ENCODE measurements at places on chromosomes 3 and 15.

GRCh38 chr15:78244101-78244500 is 9.7 kb upstream of the ACSBG1 start:
- no peak for DNase-seq

DNA sequence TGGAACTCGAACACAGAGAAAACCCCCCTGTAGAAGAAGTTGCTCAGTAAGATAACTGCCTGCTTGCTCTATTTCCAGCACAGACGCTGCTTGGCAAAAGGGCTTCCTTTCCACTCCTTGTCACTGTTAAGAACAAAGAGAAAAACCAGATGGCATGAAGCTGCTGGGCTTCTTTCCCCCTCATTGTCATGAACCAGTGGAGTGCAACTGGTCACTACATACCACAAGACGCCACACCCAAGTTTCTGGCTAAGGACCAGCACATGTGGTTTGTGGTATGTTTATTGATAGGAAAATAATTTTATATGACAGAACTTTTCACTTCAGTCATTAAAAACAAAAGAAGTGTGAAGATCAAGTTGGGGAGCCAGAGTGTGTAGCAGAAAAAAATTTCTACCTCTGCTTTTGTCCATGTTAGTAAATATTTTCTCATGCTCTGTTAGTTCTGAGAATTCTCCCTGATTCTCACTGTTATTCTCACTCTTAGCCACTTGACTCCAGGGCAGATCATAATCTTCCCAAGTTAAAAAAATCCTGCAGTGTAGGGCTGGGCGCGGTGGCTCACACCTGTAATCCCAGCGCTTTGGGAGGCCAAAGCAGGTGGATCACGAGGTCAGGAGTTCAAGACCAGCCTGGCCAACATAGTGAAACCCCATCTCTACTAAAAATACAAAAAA is 37.9 kb downstream of the CLK3 start:
- no peak for DNase-seq

GRCh38 chr15:55789066-55789660 is 46.2 kb upstream of the PRTG start:
- DNase-seq, result peak; percentile 74

GRCh38 chr3:64327100-64327804 is 102.0 kb upstream of the PRICKLE2 start:
- DNase-seq, result no peak

DNA sequence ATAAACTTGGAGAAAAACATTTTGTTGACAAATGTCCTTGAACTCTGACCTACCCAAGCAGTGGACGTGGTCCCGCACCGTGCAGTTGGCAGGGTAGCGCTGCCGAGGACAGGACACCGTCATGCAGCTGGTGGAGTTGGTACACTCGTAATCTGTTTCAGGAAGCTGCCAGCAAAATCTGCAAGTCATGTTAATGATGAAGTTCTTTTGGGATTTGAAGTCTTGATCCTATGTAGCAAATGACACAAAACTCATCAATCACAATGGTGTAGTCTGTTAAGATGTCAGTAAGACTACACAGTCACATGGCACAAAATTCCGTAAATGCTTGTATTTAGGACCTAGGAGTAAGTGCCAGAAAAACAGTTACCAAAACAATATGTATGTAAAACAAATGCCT is 5.5 kb downstream of the TM2D3 start:
- no peak for DNase-seq

DNA sequence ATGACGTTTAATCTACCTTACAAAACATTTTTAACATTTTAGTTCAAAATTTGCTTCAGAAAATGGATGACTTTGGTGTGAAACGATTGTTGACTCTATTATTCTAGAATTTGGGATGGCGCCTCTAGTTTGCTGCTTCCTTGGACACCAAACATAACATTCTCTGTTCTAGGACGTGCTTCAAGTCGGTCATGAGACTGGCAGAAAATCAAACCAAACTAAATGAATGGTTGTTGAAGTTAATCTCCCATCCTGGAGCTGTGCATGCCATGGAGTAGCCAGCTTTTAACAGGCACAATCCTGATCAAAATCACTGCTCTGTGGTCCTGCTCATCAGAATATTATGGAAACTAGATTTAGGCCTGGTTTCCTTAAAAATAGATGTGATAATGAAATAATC is 9.6 kb upstream of the LRRFIP2 start:
- no peak for DNase-seq

GRCh38 chr3:194967151-194968117 is 281.8 kb downstream of the FAM43A start:
- DNase-seq, result no peak

GRCh38 chr15:36877294-36877693 is 223.1 kb downstream of the MEIS2 start:
- DNase-seq, result no peak

DNA sequence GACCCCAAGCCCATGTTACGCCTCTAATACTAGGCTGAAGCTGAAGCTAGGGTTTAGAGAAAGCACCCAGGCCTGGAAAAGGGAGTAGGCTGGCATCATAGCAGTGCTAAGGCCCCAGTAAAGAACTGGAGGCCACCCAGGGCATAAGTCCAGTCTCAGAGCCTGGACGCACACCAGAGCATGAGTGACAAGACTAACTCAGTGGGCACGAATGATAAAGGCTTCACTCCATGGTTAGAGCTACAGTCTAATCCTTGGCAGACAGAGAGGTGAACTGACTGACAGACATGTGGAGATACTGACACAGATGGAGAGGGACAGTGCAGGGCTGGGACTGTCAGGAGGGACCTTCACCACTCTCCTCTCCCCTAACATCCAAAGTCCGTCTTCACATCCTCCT is 139.8 kb downstream of the KCNMB2 start:
- DNase-seq, result no peak

GRCh38 chr15:52361494-52361893 is 65.9 kb upstream of the MYO5C start:
- no peak for DNase-seq

DNA sequence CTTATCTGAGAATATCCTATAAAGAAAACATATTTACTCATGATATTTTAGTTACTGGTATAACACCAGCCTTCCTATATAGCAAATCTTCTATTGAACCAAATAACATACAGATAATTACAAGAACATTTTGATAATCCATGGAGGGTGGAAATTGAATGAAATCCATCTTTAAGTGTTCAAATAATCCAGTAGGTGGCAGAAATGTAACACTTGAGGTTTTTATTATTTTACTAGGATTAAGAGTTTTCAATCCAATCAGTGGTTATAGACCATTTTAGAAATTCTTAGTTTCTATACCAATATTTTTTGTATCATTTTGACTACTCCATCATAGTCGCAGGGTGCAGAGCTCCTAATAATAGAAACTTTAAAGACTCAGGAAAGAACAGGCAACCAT is 101.9 kb upstream of the KCNH8 start:
- no peak for DNase-seq

DNA sequence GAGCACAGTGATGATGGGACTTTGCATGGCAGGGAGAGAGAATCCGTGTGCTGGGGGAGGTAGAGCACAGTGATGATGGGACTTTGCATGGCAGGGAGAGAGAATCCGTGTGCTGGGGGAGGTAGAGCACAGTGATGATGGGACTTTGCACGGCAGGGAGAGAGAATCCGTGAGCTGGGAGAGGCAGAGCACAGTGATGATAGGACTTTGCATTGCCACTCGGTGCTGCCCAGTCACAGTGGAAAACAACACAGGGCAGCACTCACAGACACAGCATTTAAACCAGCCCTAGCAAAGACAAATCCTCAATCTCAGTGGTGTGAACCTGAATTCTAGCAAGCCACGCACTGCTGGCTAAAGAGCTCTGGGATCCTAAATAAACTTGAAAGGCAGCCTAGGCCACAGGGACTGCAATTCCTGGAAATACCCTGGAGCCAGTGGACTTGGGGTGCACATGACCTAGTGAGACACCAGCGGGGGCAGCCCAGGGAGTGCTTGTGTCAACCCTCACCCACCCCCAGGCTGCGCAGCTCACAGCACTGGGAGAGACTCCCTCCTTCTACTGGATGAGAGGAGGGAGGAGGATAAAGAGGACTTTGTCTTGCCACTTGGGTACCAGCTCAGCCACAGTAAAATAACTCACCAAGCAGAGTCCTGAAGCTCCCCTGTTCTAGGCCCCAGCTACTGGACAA is 23.4 kb upstream of the TNK2 start:
- DNase-seq, result no peak

- no peak for DNase-seq
These were observed 22.2 kb upstream of the EID1 start for GRCh38 chr15:48855501-48856440.

DNA sequence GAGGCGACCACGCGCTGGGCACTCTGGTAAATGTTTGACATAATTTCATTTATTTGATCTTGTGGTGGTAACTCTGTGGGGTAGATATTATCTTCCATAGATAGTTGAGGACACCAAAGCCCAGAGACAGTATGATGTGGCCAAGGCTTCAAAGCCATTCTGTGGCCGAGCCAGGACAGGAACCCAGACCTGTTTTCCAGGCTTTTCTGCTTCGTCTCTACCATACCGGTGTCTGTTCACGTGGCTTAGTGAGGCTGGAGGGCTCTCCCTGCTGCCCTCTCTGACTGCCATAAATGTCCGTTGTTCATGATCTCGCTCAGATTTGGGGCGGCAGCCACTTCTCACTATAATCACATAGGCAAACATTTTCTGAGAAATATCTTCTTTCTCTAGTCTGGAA is 134.7 kb downstream of the PEX5L start:
- DNase-seq, result no peak

GRCh38 chr15:88904624-88905327 is 8.4 kb downstream of the MFGE8 start:
- DNase-seq, result peak; percentile 96

DNA sequence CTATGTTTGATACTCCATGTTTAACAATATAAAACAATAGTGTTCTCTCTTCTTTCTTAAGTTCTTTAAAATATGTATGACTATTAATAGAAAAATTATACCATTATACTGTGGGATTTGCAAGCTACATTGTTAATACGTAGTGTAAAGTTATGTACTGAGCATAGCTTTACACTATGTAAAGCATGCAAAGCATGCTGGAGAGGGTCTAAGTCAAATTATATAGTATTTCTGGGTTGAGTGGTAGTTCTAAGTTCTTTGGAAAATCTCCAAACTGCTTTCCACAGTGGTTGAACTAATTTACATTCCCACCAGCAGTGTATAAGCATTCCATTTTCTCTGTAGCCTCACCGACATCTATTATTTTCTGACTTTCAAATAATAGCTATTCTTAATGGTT is 253.0 kb downstream of the RAP2B start:
- DNase-seq, result no peak

DNA sequence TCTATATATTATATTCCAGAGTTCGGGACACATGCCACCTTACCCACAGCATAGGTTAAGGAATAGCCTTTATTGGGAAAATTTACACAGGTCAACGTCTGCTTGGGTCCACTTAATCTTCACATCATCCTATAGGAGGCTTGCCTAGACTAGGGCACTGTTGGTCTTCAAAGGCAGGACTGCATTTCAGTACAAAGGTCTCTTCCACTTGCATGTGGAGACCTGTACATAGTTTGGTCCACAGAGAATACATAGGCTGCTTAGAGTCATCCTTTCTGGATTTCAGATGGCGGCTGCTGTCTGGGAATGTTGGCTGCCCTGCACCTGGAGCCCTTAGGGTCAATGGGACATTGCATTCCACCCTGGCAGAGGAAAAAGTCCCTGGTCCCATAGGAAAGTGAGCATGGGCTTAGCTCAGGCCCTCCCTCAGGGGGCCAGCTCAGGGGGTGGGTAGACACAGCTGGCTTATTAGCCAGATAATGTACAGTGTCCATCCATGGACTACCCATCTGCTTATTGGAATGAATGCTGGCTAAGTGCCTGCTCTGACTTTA is 75.3 kb upstream of the TGFBR2 start:
- DNase-seq, result no peak

DNA sequence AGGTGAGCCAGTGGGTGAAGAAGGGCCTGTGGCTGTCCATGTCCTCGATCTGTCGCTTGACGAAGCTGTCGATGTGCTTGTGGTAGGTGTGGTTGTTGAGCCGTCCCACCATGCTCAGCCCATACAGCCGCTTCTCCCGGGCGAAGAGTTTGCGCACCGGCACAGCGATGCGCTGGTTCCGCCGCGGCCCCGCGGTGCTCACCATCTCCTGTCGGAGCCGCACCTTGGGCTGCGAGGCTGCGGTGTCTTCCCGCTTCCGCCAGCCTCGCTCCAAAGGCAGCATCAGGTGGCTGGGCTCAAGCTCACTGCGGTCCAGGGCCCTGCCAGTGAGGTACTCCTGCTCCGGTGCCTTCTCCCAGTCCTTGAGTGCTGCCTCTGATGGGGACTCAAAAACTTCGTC is 34.0 kb upstream of the GRIP2 start:
- no peak for DNase-seq

GRCh38 chr3:160012108-160012507 is 23.5 kb downstream of the IL12A start:
- DNase-seq, result no peak

GRCh38 chr15:42365921-42366550 is 6.7 kb downstream of the CAPN3 start:
- DNase-seq, result no peak

GRCh38 chr3:177495566-177495965 is 298.3 kb upstream of the TBL1XR1 start:
- no peak for DNase-seq

- no peak for DNase-seq
These were observed 368.2 kb downstream of the OCA2 start for GRCh38 chr15:27730868-27731267.

Measured in activated naive CD4-positive, alpha-beta T cell treated with anti-CD3 and anti-CD28 coated beads for 36 hours (primary cell).